Bronchus fibroblast of lung (primary cell): ENCODE measurements at places on chromosomes 16 and 17. TPM values are rescaled to one million over a fixed set of nuclear protein-coding genes. Genes with fewer than 3 reads are reported as not detected.

The SCNN1B gene
- not detected in 2 replicates for total RNA-seq

The OTOP2 gene
- not detected in 2 replicates for total RNA-seq

The DRC3 gene
- total RNA-seq: 0.50 and 0.59 TPM in 2 replicates

The CRHR1 gene
- not detected in 2 replicates for total RNA-seq

The KCNH6 gene
- not detected in 2 replicates for total RNA-seq
